Activated CD8-positive, alpha-beta memory T cell treated with anti-CD3 and anti-CD28 coated beads for 24 hours (primary cell): ENCODE measurements at places on chromosomes 2 and 18.

GRCh38 chr2:286774-287392 is 1.0 kb downstream of the ALKAL2 start:
- DNase-seq: no peak

DNA sequence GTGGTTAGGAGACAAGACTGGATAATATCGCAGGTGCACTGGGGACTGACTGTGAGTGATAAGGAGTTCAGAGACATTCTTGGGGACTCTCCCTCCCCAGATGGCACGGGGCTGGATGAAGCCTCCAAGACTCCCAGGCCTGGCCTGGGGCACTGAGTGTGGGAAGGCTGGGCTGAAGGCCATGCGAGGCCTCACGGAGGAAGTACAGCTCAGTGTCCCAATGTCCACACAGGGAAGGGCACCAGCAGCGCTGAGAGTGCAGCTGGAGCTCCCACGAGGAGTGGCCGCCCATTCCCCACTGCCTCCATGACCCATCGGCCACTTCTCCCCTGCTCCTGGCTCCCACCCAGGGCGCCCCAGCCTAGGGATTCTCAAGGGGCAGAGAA is 6.5 kb downstream of the MFSD2B start:
- no peak for DNase-seq

DNA sequence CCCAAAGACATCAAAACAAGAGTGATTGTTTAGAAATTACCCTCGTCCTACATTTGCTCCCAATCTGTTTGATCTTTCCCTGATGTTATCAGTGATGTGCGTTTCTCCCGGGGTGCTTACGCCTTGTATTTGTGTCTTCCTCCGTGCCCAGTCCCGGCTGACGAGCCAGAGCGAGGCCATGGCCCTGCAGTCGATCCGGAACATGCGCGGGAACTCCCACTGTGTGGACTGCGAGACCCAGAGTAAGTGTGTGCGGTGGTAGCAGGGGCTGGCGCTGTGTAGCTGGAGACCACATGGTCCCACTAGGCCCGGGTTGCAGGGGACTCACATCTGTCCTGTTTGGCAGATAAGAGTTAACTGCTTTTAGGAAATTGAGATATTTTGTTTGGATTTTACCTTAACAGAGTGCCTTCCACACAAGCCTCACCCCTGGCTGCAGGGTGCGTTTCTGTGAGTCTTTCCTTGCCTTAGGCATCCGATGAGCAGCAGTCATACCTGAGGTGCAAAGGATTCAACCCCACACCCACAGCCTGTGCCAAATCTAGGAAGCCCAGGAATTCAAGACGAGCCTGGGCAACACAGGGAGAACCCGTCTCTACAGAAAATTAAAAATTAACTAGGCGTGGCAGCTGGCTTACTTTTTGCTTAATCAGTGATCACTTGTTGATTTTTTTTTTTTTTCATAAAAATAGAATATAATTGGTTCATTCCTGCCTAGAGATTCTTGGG is 127.4 kb downstream of the GBX2 start:
- DNase-seq: no peak

- no peak for DNase-seq
These were observed 125.5 kb upstream of the SERTAD2 start for GRCh38 chr2:64779117-64779690.

GRCh38 chr2:174903264-174903556 is 102.0 kb downstream of the CHN1 start:
- DNase-seq: no peak

GRCh38 chr18:29184654-29185053 is 1007.7 kb upstream of the CDH2 start:
- DNase-seq: no peak

GRCh38 chr2:239616729-239617128 is 215.9 kb upstream of the HDAC4 start:
- DNase-seq: no peak

DNA sequence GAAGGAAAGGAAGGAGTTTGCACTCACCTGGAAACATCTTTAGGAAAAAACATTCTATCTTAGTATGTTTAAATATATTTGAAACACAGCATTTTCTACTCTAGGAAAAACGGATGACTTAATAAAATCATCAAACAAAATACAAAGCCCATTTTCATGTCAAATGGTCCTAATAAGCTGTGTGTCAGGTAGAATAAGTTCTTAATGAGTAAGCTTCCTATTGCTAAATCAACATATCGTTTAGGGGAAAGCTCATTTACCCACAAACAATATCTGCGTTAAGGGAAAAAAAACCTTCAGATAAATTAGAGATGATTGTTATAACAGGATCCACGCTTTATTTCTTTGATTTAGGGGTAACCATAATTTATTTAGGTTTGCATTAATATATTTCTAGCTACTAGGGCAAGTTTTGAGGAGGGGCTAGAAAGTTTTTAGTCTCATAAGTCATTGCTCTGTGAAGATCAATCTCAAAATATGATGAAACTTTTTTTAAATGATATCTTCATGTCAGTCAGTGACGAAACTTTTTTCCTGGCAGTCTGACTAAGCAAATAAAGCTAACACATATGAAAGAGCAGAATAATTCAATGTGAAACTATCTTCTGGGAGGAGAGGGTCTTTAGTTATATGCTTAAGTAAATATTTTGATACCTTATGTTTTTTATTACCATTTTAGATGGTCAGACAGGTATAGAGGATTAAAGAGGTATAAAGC is 147.1 kb downstream of the WDSUB1 start:
- no peak for DNase-seq

GRCh38 chr2:96556441-96557330 is 20.1 kb downstream of the ARID5A start:
- peak; percentile 70 for DNase-seq

DNA sequence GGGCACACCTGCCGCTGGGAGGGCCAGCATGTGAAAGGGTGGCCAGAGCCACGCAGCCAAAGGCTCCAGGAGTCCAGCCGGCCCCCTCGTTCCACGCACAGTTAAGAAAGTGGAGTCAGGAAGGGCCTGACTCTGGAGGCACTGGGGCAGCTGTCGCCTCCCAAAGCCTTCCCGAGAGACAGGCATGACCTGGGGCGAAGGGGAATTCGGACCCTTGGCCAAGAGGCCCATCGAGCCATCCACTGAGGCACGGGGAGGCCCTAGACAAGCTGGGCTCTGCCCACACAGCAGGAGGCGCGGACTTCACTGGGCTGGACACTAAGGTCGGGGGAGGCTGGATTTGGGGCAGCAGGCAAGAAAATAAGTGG is 38.5 kb upstream of the SNED1 start:
- no peak for DNase-seq

- no peak for DNase-seq
These were observed 38.9 kb downstream of the INO80C start for GRCh38 chr18:35458677-35459441.

DNA sequence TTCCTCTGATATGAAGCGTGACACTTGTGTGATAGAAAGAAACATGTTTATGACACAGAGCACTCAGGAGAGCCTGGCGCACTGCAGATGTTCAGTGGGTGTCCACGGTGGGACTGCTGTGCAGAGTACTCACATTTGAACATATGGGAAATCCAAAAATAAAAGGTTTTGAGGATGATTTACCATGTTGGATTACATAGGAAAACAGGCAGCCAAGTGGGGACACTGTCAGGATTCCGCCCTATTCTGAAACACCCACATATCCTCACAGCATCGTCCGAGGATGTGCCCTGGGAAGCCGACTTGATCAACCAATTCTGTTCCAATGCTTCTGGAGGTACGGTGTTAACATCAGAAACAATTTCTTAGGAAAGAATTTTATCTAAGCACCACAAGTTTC is 263.7 kb downstream of the TGIF1 start:
- no peak for DNase-seq

- DNase-seq: no peak
These were observed 349.8 kb downstream of the TNS1 start for GRCh38 chr2:217652761-217653639.
